Neural crest cell (in vitro differentiated cells): ENCODE measurements at places on chromosomes 2 and 18.

- no peak for DNase-seq
Observed at GRCh38 chr2:36455788-36456187, 100.2 kb downstream of the CRIM1 start.

- no peak for DNase-seq
Observed at GRCh38 chr2:29123617-29124349, 8.6 kb downstream of the CLIP4 start.

GRCh38 chr2:222707689-222708273 lies 36.3 kb downstream of the MOGAT1 start:
- DNase-seq, result no peak

- DNase-seq, result no peak
Observed at GRCh38 chr2:201406077-201406662, 45.1 kb downstream of the TRAK2 start.

- no peak for DNase-seq
Observed at GRCh38 chr18:76384861-76385680, 110.0 kb downstream of the ZNF516 start.

- DNase-seq, result no peak
Observed at GRCh38 chr2:15142069-15142689, 419.0 kb downstream of the NBAS start.

- DNase-seq, result no peak
Observed at GRCh38 chr18:10521566-10521965, 4.3 kb upstream of the NAPG start.

GRCh38 chr2:134675314-134675713 lies 43.5 kb downstream of the TMEM163 start:
- no peak for DNase-seq
